ENCODE measurements at places on chromosomes 4 and X.

DNA sequence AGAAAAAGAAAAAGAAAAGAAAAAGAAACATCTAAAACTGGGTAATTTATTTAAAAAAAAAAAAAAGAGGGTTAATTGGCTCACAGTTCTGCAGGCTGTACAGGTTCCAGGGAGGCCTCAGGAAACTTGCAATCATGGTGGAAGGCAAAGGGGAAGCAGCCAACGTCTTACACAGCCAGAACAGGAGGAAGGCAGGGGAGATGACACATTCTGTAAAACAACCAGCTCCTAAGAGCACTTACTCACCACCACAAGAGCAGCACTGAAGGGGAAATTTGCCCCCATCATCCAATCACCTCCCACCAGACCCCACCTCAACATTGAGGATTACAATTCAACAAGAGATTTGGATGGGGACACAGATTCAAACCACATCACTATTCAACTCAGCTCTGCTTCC is 36.8 kb upstream of the TMEM184C start:
- no peak for DNase-seq

- DNase-seq, result no peak
Observed at GRCh38 chrX:138710866-138711341, 613 bp downstream of the FGF13 start.

- no peak for DNase-seq
Observed at GRCh38 chrX:43940816-43941474, 32.2 kb downstream of the NDP start.

DNA sequence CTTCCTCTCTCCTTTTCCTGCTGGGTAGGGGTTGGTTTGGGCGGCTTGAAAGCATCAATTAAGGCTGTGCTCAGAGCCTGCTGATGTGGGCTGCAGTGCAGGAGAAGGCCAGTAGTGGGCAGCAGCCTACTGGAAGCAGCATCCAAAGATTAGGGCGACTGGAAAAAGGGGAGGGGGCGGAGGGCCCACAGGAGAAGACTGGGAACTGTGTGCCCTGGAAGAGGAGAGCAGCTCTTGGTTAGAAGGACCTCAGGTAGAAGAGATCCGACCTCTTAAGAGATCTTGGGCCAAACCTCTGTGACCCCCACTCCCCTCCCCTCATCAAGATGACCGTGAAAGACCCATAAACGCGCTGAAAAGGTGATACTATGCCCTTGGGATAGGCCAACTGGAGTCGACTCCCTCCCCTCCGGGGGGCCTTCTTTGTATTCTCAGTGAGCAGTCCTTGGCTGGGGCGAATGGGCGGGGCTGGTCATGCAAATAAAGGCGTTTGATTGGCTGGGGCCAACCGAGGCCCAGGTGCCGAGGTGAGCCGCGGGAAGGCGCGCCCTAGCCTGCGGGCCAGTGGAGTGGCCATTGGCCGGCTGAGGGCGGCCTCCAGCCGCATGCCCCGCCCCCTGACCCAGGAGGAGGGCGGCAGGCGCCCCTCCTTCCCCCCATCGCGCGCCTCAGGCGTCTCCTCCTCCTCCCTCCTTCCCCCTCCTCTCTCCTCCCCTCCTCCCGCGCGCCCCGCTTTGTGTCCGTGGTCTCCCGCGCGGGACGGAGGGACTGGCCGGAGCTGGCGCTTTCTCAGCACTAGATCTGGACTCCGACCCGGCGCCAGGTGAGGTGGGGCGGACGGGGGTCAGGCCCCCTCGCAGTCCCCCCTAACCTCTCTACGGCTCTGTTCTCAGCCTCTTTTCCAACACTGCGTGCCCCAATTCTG is 10.1 kb downstream of the DLG3 start:
- peak; percentile 46 for DNase-seq

GRCh38 chr4:1907848-1908525 is 36.8 kb downstream of the NSD2 start:
- no peak for DNase-seq

DNA sequence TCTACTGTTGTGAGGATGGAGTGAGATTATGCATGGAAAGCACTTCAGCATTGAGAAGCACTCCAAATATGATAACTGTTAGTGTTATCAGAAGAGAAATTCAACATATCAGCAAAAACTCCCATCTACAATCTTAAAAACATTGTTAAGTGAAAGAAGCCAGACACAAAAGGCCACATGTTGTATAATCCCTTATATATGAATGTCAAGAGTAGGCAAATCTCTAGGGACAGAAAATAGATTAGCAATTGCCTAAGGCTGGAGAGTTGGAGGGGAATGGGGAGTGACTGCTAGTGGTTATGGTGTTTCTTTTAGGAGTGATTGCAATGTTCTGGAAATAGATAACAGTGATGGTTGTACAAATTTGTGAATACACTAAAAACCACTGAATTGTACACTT is 122.5 kb upstream of the LNX1 start:
- no peak for DNase-seq

GRCh38 chr4:85028910-85029309 is 62.4 kb upstream of the WDFY3 start:
- DNase-seq, result no peak

All from stimulated activated CD4-positive, alpha-beta T cell treated with anti-CD3 and anti-CD28 coated beads, Interleukin-1b, Interleukin-23, amount 100 ng/mL, for 4 hours (primary cell).